Upper lobe of right lung (tissue), 1 donor: ENCODE measurements at places on chromosomes 2 and 18. TPM values are rescaled to one million over a fixed set of nuclear protein-coding genes. Genes with fewer than 3 reads are reported as not detected.

ICOS gene
- total RNA-seq: 2.1 TPM

CROCC2 gene
- total RNA-seq: 0.26 TPM

CASP8 gene
- total RNA-seq: 39.5 TPM

NEURL3 gene
- 0.29 TPM for total RNA-seq

ABCG5 gene
- not detected for total RNA-seq

ZNF512 gene
- 30.8 TPM for total RNA-seq

VIT gene
- 0.32 TPM for total RNA-seq

ANKRD44 gene
- 51.4 TPM for total RNA-seq

OTX1 gene
- not detected for total RNA-seq

NAT8 gene
- total RNA-seq: not detected

MPP4 gene
- 0.17 TPM for total RNA-seq

GALNT3 gene
- 25.8 TPM for total RNA-seq

DNA sequence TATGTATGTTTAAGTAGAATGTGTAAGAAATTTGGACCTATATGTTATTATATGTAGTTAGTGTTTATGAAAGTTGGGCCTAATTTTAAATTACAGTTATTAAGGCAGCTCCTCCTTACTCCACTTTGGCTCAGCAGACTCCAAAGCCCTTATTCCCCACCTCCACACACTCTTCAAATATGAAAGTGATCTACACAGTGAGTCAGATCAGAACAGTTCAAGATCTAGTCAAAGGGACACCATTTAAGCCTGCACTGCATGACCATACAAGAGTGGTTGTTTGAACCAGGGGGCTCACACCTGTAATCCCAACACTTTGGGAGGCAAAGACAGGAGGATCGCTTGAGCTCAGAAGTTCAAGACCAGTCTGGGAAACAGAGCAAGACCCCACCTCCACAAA is 21.2 kb upstream of the PMAIP1 start:
- H3K4me3 ChIP-seq: no peak overlapping the region
- no peaks in the 10 kb centered on the region for H3K36me3 ChIP-seq
- H3K27ac ChIP-seq: no peak overlapping the region
- H3K4me1 ChIP-seq: peaks cover 14% of the 10 kb centered on the region
- no peaks in the 10 kb centered on the region for H3K27me3 ChIP-seq

- H3K27ac ChIP-seq: no peak overlapping the region
- H3K36me3 ChIP-seq: peaks cover 67% of the 10 kb centered on the region
- H3K27me3 ChIP-seq: no peaks in the 10 kb centered on the region
- H3K4me3 ChIP-seq: no peak overlapping the region
Observed at GRCh38 chr2:218536804-218537494, 31.2 kb downstream of the USP37 start.

GRCh38 chr2:47226132-47226922 is 71.2 kb upstream of the STPG4 start:
- DNase-seq: no peak
- peaks cover 14% of the 10 kb centered on the region for H3K4me1 ChIP-seq
- H3K36me3 ChIP-seq: no peaks in the 10 kb centered on the region
- no peak overlapping the region for H3K4me3 ChIP-seq

DNA sequence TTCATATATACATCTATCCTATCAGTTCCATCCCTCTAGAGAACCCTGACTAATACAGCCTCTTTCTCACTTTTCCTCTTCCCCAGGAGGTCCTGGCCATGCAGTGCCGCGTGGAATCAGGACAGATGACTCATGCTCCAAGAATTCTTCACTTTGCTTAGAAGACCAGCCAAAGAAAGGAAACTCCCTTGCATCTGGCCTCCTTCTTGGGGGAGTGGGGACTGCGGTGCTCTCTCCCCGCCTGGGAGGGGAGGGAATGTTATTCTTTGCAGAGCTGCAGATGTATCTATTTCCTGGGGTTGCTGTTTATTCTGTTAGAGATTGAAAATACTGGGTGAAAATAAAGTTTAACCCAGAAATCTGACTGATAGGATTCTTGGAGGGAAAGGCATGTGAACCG is 111.5 kb upstream of the SH3BP4 start:
- no peaks in the 10 kb centered on the region for H3K36me3 ChIP-seq
- DNase-seq: no peak
- H3K27me3 ChIP-seq: no peaks in the 10 kb centered on the region
- no peak overlapping the region for H3K4me3 ChIP-seq

DNA sequence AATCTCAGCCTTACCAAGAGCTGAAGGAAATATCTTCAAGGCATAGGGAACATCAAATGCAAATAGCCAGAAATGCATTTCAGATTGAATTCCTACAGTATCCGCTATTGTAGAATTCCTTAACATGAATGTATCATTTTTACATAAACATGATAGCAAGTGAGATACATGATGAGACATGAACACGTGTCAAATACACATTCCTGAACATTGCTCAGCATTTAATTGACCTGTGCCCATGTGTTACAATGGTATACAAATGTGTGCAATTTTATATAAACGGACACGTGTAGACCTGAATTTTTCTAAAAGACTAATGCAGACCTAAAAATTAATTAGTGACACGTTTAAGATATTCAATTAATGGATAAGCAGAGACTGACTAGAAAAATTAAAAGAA is 133.0 kb upstream of the TLK1 start:
- H3K4me3 ChIP-seq: no peak overlapping the region
- no peak overlapping the region for H3K27ac ChIP-seq
- DNase-seq: no peak
- no peaks in the 10 kb centered on the region for H3K27me3 ChIP-seq
- H3K36me3 ChIP-seq: no peaks in the 10 kb centered on the region

- H3K4me3 ChIP-seq: peak overlapping the region; percentile 79
- no peak for DNase-seq
- H3K36me3 ChIP-seq: peaks cover 13% of the 10 kb centered on the region
- H3K27me3 ChIP-seq: peaks cover 7% of the 10 kb centered on the region
Observed at GRCh38 chr2:68318914-68319397, 793 bp downstream of the CNRIP1 start.

GRCh38 chr2:104262714-104263113 is 591.2 kb upstream of the POU3F3 start:
- DNase-seq: no peak
- H3K27ac ChIP-seq: no peak overlapping the region
- no peaks in the 10 kb centered on the region for H3K4me1 ChIP-seq

DNA sequence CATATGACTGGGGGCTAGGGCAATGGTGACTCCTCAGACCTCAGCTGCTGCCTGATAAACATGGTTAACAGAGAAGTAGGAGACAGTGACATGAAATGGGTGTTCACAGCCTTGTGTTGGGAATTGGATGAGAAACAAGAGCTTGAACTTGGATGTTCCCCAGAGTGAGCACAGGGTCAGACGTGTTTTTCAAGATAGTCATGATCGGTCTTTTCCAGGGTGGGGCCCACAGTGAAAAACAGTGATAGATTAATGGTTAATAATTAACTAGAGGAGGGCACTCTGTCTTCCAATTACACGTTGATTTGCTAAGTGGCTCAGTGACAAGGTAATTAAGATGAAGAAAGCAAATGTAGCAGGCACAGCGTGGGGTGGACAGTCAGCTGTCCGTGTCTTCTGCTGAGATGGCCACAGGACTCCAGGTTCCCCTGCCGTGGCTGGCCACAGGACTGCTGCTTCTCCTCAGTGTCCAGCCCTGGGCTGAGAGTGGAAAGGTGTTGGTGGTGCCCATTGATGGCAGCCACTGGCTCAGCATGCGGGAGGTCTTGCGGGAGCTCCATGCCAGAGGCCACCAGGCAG is at the start of gene UGT1A3:
Gene UGT1A3, plus strand, starts transcription at position 320 of the 579 bp plus-strand sequence. Its CDS starts 85 bp downstream, at position 405.
- no peaks in the 10 kb centered on the region for H3K27me3 ChIP-seq
- no peaks in the 10 kb centered on the region for H3K36me3 ChIP-seq
- no peak within 1 kb of the TSS for H3K4me3 ChIP-seq
- no peaks in the 10 kb centered on the region for H3K4me1 ChIP-seq

GRCh38 chr2:179703702-179704101 is 157.7 kb downstream of the ZNF385B start:
- DNase-seq: no peak
- no peaks in the 10 kb centered on the region for H3K4me1 ChIP-seq
- no peaks in the 10 kb centered on the region for H3K27me3 ChIP-seq
- H3K36me3 ChIP-seq: no peaks in the 10 kb centered on the region
- H3K27ac ChIP-seq: no peak overlapping the region

- no peaks in the 10 kb centered on the region for H3K36me3 ChIP-seq
- DNase-seq: no peak
- no peak overlapping the region for H3K4me3 ChIP-seq
- no peaks in the 10 kb centered on the region for H3K27me3 ChIP-seq
Observed at GRCh38 chr2:192208848-192209247, 14.1 kb upstream of the TMEFF2 start.

DNA sequence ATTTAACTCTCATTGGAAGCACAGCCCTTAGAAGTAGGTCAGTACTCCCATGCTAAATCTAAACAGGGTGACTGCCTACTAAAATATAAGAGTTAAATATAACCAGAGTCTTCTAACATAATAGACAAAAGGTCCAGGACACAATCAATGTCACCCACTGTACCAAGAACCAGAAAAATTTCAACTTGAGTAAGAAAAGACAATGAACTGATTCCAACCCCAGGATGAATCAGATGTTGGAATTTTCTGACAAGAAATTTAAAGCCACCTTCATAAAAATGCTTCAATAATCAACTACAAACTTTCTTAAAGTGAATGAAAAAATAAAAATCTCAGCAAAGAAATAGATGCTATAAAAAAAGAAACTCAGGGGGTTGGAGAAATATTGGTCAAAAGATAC is 71.3 kb upstream of the NPAS2 start:
- no peak overlapping the region for H3K27ac ChIP-seq
- no peaks in the 10 kb centered on the region for H3K36me3 ChIP-seq
- H3K4me3 ChIP-seq: no peak overlapping the region
- peaks cover 11% of the 10 kb centered on the region for H3K4me1 ChIP-seq
- no peak for DNase-seq

DNA sequence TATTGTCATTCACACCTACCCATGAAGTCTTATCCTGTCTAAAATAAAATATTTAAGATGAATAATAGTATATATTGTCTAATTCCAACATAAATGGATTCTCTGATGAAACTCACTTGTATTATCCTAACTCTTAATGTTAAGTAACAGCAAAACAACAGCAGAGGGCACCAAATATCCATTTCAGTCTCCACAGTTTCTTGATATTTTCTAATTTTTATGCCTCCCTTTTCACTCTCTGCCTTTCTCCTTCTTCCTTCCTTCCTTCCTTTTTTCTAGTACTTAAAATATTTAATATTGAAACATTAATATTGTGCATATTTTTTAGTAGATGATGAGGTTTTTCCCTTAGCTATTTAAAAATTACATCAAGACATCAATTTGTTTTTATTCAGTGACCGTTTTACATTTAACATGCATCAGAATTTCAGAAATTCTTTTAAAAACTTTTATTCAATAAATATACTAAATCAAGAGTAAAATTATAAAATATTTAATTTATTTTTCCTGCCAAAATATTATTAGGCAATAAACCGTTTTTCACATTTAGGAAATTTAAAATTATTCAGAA is 97.6 kb downstream of the WDR7 start:
- H3K27ac ChIP-seq: no peak overlapping the region
- H3K36me3 ChIP-seq: no peaks in the 10 kb centered on the region
- H3K27me3 ChIP-seq: no peaks in the 10 kb centered on the region

DNA sequence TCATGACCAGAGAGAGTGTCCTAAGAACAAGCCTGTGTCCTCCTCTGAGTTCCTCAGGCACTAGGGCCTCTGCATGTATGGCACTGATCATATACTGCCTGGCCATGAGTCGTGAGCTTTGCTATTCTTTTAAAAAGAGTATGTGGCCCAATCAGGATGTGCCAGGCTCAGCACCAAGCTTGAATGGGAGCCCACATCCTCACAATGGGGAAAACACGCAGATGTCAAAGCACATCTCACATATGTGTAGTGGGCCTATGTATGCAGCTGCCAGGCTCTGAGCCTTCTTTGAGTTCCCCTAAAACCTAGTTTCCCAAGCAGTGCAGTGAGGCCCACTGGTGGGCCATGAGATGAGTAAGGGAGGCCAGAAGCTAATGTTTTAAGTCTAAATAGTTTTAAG is 69.9 kb upstream of the SLC1A4 start:
- H3K27me3 ChIP-seq: no peaks in the 10 kb centered on the region
- H3K4me3 ChIP-seq: no peak overlapping the region
- H3K36me3 ChIP-seq: no peaks in the 10 kb centered on the region
- no peak overlapping the region for H3K27ac ChIP-seq

DNA sequence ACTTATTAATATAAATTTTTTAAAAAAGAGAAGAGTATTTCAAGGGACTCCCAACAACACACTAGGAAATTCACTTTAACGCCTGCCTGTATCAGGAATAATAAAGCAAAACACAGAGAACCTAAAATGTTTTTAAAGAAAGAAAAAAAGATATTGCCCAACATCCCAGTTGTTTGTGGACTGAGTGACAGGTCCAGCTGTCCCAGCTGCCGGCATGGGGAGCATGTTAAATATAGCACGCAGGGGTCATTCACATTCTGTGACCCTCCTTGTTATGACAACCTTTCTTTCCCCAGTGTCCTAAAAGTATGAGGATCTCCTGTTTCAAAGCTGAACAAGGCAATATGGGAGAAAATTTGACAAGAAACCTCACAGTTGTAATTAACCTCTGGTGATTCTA is 4.4 kb downstream of the KLHL41 start:
- no peak overlapping the region for H3K4me3 ChIP-seq
- H3K27me3 ChIP-seq: no peaks in the 10 kb centered on the region
- H3K27ac ChIP-seq: no peak overlapping the region
- no peaks in the 10 kb centered on the region for H3K36me3 ChIP-seq
- no peak for DNase-seq

GRCh38 chr2:241535871-241536655 is 22.5 kb upstream of the BOK start:
- H3K27ac ChIP-seq: no peak overlapping the region
- H3K4me3 ChIP-seq: no peak overlapping the region
- peaks cover 8% of the 10 kb centered on the region for H3K4me1 ChIP-seq
- no peaks in the 10 kb centered on the region for H3K36me3 ChIP-seq
- no peak for DNase-seq

GRCh38 chr2:152176113-152176714 is 651 bp upstream of the STAM2 start:
- no peak for DNase-seq
- H3K36me3 ChIP-seq: no peaks in the 10 kb centered on the region
- H3K4me1 ChIP-seq: peaks cover 35% of the 10 kb centered on the region

- no peak overlapping the region for H3K4me3 ChIP-seq
- H3K36me3 ChIP-seq: peaks cover 8% of the 10 kb centered on the region
- H3K4me1 ChIP-seq: peaks cover 45% of the 10 kb centered on the region
- DNase-seq: peak; percentile 74
- no peaks in the 10 kb centered on the region for H3K27me3 ChIP-seq
Observed at GRCh38 chr2:25310965-25311864, 30.5 kb downstream of the DNMT3A start.

DNA sequence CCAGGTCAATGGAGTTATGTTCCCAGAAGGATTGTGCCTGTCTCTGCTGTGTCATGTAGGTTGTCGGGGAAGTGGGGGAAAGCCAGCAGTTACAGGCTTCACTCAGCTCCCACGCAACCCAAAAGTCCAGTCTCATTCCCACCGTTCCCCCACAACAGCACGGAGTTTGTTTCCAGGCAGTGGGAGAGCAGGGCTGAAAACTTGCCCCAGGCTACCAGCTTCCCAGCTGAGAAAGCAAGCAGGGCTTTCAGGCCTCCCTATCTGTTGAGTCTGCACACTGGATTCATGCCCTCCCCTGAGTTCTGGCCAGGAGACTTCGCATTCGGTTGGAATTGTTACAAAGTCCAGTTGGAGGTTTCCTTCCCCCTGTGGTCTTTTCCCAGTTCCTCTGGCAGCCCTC is 76.3 kb downstream of the TMX3 start:
- DNase-seq: no peak
- H3K4me1 ChIP-seq: no peaks in the 10 kb centered on the region
- H3K36me3 ChIP-seq: no peaks in the 10 kb centered on the region
- no peak overlapping the region for H3K4me3 ChIP-seq

GRCh38 chr18:32772581-32773381 is at the start of gene KLHL14:
TSS of gene KLHL14 (minus strand) at chr18:32773023. CDS start at chr18:32770591, 2,432 bp downstream.
- H3K27ac ChIP-seq: no peak within 1 kb of the TSS
- H3K4me1 ChIP-seq: no peaks in the 10 kb centered on the region
- no peak for DNase-seq
- H3K27me3 ChIP-seq: peaks cover 28% of the 10 kb centered on the region
